ENCODE measurements at places on chromosomes 16 and 17. TPM values are rescaled to one million over a fixed set of nuclear protein-coding genes. Genes with fewer than 3 reads are reported as not detected.

GRCh38 chr17:13002761-13003453 lies 14.9 kb downstream of the ELAC2 start:
- H3K27me3 ChIP-seq: no peaks in the 10 kb centered on the region
- no peak overlapping the region for H3K27ac ChIP-seq
- peaks cover 12% of the 10 kb centered on the region for H3K36me3 ChIP-seq
- DNase-seq: peak; percentile 29
- peaks cover 5% of the 10 kb centered on the region for H3K4me1 ChIP-seq

Gene TBC1D3I
- total RNA-seq: 3.1 TPM

- no peaks in the 10 kb centered on the region for H3K27me3 ChIP-seq
- DNase-seq: no peak
- H3K4me3 ChIP-seq: peak overlapping the region; percentile 99
- H3K36me3 ChIP-seq: no peaks in the 10 kb centered on the region
Measured at GRCh38 chr17:68289936-68290267, 1.0 kb downstream of the SLC16A6 start.

- no peak overlapping the region for H3K4me3 ChIP-seq
- DNase-seq: no peak
- H3K4me1 ChIP-seq: peaks cover 10% of the 10 kb centered on the region
- H3K36me3 ChIP-seq: peaks cover 13% of the 10 kb centered on the region
Measured at GRCh38 chr17:27817731-27818130, 17.4 kb upstream of the NOS2 start.

GRCh38 chr17:21742326-21742725 lies 50.0 kb downstream of the KCNJ18 start:
- no peaks in the 10 kb centered on the region for H3K4me1 ChIP-seq
- H3K27ac ChIP-seq: no peak overlapping the region
- H3K36me3 ChIP-seq: no peaks in the 10 kb centered on the region
- DNase-seq: no peak

DNA sequence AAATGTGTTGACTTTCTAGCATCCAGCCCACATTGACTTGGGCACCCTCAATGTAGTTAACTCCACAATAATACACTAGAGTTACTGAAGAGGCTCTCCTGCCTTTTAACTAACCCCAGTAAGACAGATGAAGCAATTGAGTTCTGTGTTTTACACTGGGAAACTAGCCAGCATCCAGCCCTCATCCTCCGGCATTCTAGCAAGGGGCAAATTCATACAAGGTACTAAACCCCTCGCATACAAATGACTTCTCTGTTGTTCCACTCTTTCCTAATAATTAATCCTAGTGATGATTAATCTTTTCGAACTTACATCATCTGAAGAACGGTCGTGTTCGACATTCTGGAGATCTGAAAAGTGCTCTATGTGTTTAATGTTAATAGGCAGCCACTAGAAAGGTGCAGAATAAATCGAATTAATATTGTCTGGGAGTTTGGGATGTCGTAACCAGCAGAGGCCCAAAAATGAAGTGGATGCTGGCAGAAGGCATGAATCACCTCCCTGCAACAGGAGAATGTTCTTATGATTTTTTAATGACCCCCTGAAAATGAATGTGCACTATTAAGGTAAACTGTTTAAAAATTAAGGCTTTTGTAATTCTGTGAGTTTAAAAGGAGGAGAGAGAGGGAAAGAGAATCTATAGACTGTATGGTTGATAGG lies 249.4 kb downstream of the SNX29 start:
- no peaks in the 10 kb centered on the region for H3K36me3 ChIP-seq
- H3K4me3 ChIP-seq: no peak overlapping the region
- DNase-seq: no peak
- peaks cover 10% of the 10 kb centered on the region for H3K4me1 ChIP-seq

Gene TM4SF5
- not detected for total RNA-seq

Gene TP53TG3F
- total RNA-seq: not detected

DNA sequence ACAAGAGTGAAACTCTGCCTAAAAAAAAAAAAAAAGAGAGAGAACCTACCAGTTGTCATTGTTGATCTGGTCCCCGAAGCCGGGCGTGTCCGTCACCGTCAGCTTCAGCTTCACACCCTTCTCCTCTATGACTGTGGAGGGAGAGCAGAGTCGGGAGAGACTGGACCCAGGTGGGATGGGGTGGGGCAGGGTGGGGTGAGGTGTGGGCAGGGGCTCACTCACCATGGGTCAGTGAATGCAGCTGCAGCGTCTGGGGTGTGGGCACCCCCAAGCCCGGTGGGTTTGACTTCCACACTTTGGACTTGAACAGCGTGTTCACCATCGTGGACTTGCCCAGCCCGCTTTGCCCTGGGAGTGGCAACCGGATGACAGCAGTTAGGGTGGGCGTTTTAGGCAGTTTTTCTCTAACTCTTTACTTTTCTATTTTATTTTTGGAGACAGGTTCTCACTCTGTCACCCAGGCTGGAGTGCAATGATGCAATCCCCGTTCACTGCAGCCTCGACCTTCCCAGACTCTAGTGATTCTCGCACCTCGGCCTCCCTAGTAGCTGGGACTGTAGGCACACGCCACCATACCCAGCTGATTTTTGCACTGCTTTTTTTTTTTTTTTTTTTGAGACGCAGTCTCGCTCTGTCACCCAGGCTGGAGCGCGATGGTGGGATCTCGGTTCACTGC lies 2.2 kb downstream of the SEPTIN12 start:
- H3K36me3 ChIP-seq: no peaks in the 10 kb centered on the region
- DNase-seq: no peak

DNA sequence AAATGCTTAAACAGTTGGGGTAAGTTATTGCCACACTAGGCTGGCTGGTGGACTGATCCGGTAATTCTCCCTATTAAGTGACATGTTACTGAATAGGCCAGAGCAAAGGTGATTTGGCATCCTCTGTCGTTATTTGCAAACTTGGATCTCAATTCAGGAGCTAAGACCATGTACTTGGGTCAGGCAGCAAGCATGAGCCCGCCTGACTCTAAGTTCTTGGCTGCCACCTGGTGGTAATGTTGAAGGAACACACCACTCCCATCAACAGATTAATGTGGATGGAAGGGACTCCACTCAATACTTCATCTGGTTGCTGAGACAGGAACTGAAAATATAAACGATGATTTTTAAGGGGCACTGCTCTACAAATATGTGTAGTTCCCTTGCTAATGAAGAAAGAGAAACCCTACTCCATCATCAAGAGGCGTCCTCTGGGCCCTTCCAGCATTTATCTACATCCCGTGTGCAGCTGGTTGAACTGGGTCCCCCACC lies 70.8 kb downstream of the EMP2 start:
- H3K4me3 ChIP-seq: peak overlapping the region; percentile 27
- H3K27me3 ChIP-seq: no peaks in the 10 kb centered on the region
- peak overlapping the region; percentile 38 for H3K27ac ChIP-seq

DNA sequence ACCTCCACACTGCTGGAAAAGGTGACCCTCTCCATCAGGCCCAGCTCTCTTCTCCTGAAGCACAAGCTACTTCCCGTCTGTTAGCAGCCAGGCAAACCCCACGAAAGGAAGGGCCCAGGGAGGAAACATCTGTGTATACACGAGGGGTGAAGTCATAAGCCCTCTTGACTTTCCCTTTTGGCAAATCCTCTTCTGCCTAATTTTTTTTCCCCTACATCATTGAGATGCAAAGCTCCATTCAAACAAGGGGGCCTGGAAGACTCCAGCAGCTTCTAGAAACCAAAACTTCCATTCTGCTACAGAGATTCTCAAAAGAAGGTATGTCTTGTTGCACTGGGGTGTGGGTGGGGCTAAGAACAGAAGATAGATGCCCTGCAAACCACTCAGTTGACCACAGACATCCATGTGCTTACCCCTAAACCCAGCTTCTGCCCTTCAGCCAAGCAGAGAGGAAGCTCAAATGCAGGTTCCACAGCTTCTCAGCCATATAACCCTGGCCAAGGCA lies 145.6 kb upstream of the RCVRN start:
- DNase-seq: no peak
- H3K36me3 ChIP-seq: no peaks in the 10 kb centered on the region
- H3K4me1 ChIP-seq: no peaks in the 10 kb centered on the region
- H3K27me3 ChIP-seq: no peaks in the 10 kb centered on the region

DNA sequence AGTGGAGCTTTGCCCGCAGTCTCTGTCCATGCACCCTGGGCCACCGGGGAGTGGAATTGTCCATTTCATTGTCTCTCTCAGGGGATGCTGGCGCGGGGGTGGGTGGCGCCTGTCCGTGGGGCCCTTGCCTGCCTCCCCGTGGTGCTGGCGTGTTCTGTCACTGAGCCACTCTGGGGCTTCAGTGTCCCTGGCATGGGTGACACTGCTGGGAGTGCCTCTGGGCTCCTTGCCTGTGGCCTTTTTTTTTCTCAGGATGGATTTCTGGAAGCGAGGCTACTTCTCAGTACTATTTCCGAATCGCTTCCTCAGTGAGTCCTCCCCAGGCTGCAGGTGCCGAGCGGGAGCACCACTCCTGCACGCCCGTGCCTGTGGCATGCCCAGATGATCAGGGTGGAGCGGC lies 55.0 kb downstream of the PDPK1 start:
- no peaks in the 10 kb centered on the region for H3K27me3 ChIP-seq
- H3K36me3 ChIP-seq: peaks cover 2% of the 10 kb centered on the region
- H3K4me3 ChIP-seq: no peak overlapping the region
- H3K27ac ChIP-seq: no peak overlapping the region
- H3K4me1 ChIP-seq: peaks cover 44% of the 10 kb centered on the region

GRCh38 chr16:85550953-85551924 lies 61.9 kb upstream of the GSE1 start:
- H3K36me3 ChIP-seq: peaks cover 6% of the 10 kb centered on the region
- H3K27me3 ChIP-seq: no peaks in the 10 kb centered on the region
- H3K4me3 ChIP-seq: peak overlapping the region; percentile 49
- peak; percentile 27 for DNase-seq

DNA sequence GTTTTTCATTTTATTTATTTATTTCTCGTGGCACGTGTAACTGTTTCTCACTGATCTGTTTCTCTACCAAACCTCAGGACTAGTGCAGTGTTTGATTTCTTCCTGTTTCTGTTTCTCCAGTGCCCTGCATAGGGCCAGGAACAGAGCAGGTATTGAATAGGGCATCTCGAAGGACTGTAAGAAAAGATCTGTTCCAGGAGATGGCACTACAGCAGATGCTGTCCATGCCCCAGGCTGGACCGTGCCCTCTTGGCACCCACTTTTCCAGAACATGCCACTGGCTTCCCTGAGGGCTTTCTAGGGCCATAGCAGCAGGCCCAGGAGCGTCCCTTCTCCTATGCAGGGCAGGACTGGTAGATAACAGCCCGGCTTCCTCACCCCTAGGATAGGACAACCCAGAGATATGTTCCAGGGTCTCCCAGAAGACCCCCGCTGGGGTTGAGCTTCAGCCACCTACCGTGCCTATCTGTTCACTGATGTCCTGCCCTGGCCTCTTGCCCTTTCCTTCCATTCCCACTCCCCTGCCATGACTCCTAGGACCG lies 4.4 kb downstream of the SNX20 start:
- H3K4me1 ChIP-seq: peaks cover 54% of the 10 kb centered on the region
- peak overlapping the region; percentile 72 for H3K27ac ChIP-seq
- peaks cover 50% of the 10 kb centered on the region for H3K36me3 ChIP-seq

- peaks cover 7% of the 10 kb centered on the region for H3K27me3 ChIP-seq
- peaks cover 9% of the 10 kb centered on the region for H3K4me1 ChIP-seq
- no peak overlapping the region for H3K27ac ChIP-seq
- no peak for DNase-seq
- no peaks in the 10 kb centered on the region for H3K36me3 ChIP-seq
- no peak overlapping the region for H3K4me3 ChIP-seq
Measured at GRCh38 chr16:90043526-90043925, 24.3 kb upstream of the DBNDD1 start.
